ENCODE measurements at places on chromosomes 4 and X.

DNA sequence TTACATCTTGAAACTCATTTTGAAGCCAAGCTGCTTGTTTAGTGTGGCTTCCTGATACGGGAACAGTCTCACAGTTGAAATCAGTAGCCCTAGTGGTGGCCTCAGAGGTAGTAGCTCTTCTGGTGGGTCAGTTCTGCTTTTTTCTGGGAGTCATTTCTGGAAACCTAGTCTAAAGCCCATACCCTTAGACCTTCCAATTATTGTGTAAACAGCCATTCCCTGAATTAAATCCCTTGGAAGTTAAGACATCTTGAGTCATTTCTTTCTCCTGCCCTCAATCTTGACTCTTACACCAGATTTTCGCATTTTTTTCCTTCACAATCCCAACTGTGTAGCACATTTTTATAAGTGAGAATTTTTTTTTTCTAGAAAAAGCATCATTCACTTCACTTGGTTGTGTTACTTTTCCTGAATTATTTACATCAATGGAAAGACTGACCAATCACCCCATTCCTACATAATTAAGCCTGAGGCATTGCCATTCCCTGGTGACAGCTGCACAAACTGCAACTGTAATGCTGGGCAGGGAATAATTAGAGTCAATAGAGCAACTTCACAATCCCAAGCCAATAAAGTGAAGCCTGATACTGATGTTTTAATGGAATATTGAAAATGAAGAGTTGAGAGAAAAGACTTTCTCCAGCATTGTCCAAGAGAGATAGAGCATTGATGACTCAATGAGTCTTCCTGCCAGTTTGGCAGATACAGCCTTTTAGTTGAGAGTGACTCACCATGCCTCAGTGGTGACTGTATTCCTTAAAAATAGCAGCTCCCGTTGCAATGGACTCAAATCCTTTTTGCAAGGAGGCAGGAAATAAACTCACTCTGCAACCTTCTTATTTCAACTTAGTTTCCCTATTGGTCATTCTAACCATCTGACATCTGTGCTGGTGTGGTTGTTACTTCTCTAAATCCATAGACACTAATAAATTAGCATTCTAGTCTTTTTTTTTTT is 13.0 kb upstream of the SEPSECS start:
- DNase-seq, result peak; percentile 99

- DNase-seq, result peak; percentile 62
Observed at GRCh38 chrX:132480581-132481203, 8.1 kb downstream of the MBNL3 start.

- DNase-seq, result no peak
Observed at GRCh38 chrX:125953814-125954213, 212.3 kb downstream of the DCAF12L2 start.

GRCh38 chr4:70192895-70193294 is 2.6 kb upstream of the ODAM start:
- DNase-seq, result no peak

GRCh38 chr4:6480534-6481088 is 8.2 kb upstream of the PPP2R2C start:
- no peak for DNase-seq

GRCh38 chr4:184103527-184104264 is 114.0 kb downstream of the ENPP6 start:
- DNase-seq, result no peak

DNA sequence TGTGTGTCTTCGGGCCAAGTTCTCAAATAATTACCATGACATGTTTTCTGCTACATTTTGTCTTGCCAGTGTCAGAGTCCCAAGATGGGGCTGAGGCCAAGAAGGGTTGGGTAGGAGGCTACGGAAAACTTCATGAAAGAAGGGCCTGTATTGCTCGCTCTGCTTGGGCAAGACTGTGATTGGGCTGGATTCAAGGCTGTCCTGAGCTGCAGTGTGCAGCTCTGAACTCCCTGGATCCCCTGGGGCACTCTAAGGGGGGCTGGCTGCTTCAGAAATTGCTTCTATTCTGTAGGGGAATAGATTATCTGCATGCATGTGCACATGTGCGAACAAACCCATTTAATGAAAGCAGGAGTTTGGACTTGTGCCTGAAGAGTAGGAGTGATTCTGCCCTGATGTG is 13.6 kb downstream of the TSPAN6 start:
- DNase-seq, result no peak

DNA sequence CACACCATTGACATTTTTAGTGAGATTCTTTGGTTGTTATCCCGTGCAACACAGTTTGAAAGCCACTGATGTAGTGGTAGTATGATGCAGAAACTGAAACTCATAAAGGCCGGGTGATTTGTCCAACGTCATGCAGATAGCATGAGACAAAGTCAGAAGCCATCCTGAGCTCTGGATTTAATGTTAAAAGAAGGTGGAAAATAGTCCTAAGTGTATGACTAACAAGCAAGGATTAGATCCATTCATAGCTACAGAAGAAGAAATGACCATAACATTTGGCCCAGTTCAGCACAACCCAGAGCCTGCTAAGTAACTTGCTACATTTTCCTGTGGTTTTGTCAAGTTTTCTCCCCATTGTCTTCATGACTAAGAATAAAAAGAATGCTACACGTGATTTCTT is 142.4 kb downstream of the AMELX start:
- peak; percentile 93 for DNase-seq

DNA sequence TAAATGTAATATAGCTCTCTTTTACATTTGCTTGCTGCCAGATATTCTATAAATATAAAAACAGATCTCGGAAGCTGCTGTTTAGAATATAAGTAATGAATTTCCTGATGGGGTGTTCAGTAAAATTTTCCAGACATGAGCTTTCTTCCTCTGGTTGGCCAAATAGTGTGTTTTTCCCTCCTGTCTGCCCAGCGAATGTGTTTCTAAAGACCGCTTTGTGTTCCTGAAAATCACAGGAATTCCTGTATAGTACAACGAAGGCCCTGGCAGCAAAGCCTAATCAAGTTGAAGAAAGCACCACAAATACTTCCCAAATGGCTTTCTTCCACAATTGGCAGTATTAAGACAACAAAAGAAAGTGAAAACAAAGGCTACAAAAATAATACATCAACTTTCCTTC is 494.1 kb downstream of the INPP4B start:
- no peak for DNase-seq

DNA sequence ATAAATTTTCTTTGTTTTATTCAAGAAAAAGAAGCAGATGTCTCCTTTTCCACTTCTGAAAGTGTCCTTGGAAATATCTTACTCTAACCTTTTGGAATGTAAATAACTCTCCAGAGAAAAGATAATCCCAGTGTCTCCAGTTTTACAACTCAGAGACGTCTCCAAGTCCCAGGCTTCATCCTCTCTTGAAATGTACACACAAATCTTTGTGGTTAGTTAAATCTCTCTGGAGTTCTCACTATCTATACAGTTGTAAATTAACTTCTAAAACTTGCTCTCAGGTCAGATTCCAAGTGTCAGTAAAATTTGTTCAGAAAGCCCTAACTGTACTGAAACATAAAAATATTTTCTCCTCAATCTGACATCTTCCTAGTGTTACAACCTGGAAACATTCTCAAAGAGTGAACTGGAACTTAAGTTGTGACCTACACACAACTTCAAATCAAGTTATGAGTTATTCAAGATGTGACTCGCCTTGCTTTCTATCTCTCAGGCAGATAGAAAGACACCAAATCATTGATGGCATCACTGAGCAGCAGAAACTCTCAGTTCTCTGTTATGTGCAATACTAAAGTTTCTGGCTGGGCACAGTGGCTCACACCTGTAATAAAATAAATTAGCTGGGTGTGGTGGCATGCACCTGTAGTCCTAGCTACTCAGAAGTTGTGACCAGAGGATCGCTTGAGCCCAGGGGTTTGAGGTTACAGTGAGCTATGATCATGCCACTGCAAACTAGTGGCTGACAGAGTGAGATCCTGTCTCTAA is 284.2 kb downstream of the RCHY1 start:
- DNase-seq, result no peak

DNA sequence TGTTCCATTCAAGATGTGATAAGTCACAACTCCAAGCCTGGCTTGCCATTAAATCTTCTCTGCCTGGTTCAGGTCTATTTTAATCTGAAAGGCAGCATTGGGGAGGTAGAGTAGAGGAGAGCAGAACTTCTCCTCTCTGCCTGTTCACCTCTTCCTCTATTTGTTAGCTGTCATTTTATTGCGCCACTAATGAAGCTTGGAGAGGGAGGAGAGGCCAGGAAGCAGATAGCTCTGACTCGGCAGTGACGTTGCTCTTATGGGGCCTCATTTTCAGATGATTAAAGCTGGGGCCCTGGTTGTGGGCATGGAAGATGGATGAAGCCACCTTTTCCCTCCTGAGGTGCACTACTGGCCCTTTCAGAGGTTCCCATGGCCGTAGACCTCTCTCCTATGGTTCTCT is 207.3 kb downstream of the MID1IP1 start:
- no peak for DNase-seq

GRCh38 chr4:38364383-38364963 is 299.5 kb upstream of the KLF3 start:
- DNase-seq, result no peak

GRCh38 chrX:83934220-83934619 is 73.3 kb downstream of the CYLC1 start:
- no peak for DNase-seq

- no peak for DNase-seq
Observed at GRCh38 chr4:181982856-181983255, 260.3 kb upstream of the TENM3 start.

DNA sequence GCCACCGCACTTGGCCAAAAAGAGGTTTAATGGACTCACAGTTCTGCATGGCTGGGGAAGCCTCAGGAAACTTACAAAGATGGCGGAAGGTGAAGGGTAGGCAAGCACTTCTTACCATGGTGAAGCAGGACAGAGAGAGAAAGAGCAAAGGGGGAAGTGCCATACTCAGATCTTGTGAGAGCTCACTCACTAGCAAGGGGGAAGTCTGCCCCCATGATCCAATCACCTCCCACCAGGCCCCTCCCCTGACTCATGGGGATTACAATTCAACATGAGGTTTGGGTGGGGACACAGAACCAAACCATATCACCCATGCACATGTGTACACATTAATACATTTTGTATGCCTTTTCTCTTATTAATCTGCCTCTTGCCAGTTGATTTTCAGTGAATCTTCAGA is 77.2 kb upstream of the HSD17B10 start:
- DNase-seq, result no peak

DNA sequence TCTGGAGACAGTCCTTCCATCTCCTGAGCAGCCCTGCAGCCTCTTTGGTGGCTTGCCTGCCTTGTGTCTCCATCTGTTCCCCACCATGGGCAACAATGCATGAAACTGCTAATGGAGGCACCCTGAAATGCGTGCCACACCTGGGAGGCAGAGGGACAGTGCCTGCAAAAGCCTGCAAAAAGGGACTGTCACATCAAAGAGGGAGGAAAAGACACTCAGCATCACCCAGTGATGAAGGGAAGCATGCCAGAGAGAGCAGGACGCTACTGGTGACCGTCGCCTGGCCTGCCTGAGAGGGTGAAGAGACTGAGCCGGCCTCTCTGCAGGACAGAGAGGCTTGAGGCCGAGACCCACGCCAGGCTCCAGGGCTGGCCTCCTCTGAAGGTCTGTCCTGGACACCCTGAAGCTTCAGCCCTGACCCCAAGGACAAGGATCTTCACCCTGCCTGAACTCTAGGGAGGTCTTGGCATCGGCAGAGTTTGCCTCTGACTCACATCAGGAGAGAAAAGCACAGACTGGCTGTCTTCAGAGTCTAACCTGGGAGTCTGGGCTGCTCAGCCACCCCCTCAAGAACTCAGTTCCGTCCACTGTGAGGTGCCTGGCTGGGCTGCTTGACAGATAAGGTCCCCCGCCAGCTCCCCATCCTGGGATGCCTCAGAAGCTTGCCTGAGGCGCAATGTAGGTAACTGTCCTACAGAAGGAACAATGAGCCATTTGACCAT is 8.1 kb downstream of the ACSL1 start:
- DNase-seq, result no peak

DNA sequence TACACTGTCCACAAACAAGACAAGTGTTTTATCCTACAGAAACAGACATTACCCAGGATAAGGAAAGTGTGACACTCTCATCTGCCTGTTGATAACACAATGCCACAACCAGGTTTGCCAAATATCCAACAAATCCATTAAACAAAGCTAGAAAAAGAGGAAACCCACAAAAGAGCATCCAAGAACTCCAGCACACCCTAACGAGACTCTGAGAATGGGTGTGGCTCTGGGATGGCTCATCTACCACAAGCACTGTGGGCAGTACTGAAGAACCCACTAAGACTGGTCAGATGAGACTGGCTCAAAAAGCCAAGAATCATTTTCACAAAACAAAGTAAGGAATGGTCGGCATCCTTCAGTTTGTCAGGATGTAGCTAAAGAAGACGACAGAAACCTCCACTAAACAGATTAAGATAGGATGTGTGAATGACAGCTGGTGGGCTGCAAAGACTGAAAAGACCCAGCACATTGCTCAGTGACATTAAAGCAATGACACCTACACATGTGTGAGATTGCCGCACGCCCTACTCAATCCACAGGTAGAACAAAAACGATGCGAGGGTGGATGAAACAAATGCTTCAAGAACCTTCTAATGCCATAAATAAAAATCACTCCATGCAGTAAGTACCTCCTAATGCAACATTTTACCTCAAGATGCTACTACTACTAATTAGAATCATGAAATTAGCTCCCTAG is 14.7 kb downstream of the ATP8A1 start:
- DNase-seq, result no peak
